ENCODE measurements at places on chromosomes 16 and 17. TPM values are rescaled to one million over a fixed set of nuclear protein-coding genes. Genes with fewer than 3 reads are reported as not detected.

EFNB3 gene
- total RNA-seq: 0.08 TPM

CCL7 gene
- not detected for total RNA-seq

MEOX1 gene
- total RNA-seq: not detected

SDR42E2 gene
- not detected for total RNA-seq

UTS2R gene
- total RNA-seq: 0.20 TPM

ZNF18 gene
- 11.0 TPM for total RNA-seq

EMC8 gene
- total RNA-seq: 49.5 TPM

TNP2 gene
- total RNA-seq: not detected

GAS7 gene
- total RNA-seq: 0.17 TPM

SGCA gene
- total RNA-seq: 0.49 TPM

NUBP2 gene
- total RNA-seq: 82.8 TPM

OTOP2 gene
- not detected for total RNA-seq

SLC5A11 gene
- total RNA-seq: 0.07 TPM

KCNH6 gene
- total RNA-seq: not detected

SHISA9 gene
- total RNA-seq: 0.18 TPM

CCL8 gene
- total RNA-seq: not detected

STX1B gene
- total RNA-seq: 0.49 TPM

GAST gene
- not detected for total RNA-seq

IL34 gene
- not detected for total RNA-seq

CDRT15L2 gene
- total RNA-seq: not detected

SALL1 gene
- not detected for total RNA-seq

ZNF747 gene
- 13.8 TPM for total RNA-seq

HYDIN gene
- 0.17 TPM for total RNA-seq

CXCL16 gene
- 3.7 TPM for total RNA-seq

ZNF319 gene
- total RNA-seq: 9.1 TPM

UNKL gene
- 46.1 TPM for total RNA-seq

GP1BA gene
- not detected for total RNA-seq

GCGR gene
- not detected for total RNA-seq

UMOD gene
- total RNA-seq: not detected

WDR90 gene
- total RNA-seq: 82.3 TPM

CD300LF gene
- not detected for total RNA-seq

STARD3 gene
- 54.7 TPM for total RNA-seq

SMPD3 gene
- total RNA-seq: 0.61 TPM

FNDC8 gene
- total RNA-seq: not detected

ABCA10 gene
- total RNA-seq: 0.44 TPM

BAIAP3 gene
- 0.18 TPM for total RNA-seq

NRN1L gene
- total RNA-seq: 0.76 TPM

TOX3 gene
- total RNA-seq: not detected

ENPP7 gene
- 0.16 TPM for total RNA-seq

FN3K gene
- total RNA-seq: 2.7 TPM

KRTAP4-4 gene
- not detected for total RNA-seq

HOXB7 gene
- 0.51 TPM for total RNA-seq

RAB11FIP4 gene
- total RNA-seq: 29.8 TPM

SP6 gene
- total RNA-seq: 0.05 TPM
